Esophagus muscularis mucosa (tissue), 4 donors: ENCODE measurements at places on chromosomes 13 and 19. TPM values are rescaled to one million over a fixed set of nuclear protein-coding genes. Genes with fewer than 3 reads are reported as not detected.

DNA sequence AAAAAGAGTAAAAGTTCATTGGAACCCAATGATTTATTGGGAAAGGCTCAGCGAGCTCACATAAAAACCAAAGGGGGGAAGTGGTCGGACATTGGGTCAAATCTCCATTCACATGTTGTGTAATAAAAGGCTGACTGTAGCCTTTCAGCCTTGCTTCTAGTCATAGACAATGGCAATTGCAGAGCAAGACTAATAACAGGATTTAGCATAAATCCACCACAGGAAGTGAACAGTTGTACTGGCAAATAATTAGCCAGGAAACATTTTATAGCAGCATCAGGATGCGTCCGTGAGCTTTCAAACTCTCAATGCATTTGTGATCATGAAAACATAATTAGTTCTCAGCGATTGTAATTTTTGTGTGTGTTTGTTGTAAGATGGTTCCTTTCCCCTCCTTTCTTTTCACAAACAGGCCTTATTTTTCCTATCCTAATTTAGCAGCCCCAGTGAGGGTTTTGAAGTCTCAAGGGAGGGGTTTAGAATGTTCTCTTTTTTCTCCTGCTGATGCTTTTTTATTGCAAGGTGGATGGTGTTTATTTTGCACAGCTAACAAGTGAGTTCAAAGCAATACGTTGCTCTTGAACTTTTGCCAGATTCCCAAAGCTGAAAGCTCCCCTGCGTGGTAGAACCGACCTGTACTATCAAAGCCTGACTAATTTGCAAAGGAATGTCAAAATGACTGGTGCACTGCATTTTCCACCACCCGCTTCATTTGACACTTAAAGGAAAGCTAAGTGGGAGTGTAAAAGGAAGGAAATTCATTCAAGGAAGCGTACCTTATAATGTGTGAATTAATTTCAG, 105.6 kb downstream of the SPRY2 start:
- peaks cover 13% of the 10 kb centered on the region for H3K4me1 ChIP-seq
- H3K27ac ChIP-seq, result no peak overlapping the region
- H3K27me3 ChIP-seq, result no peaks in the 10 kb centered on the region
- H3K36me3 ChIP-seq, result no peaks in the 10 kb centered on the region
- H3K4me3 ChIP-seq, result no peak overlapping the region
- DNase-seq, result no peak

DNA sequence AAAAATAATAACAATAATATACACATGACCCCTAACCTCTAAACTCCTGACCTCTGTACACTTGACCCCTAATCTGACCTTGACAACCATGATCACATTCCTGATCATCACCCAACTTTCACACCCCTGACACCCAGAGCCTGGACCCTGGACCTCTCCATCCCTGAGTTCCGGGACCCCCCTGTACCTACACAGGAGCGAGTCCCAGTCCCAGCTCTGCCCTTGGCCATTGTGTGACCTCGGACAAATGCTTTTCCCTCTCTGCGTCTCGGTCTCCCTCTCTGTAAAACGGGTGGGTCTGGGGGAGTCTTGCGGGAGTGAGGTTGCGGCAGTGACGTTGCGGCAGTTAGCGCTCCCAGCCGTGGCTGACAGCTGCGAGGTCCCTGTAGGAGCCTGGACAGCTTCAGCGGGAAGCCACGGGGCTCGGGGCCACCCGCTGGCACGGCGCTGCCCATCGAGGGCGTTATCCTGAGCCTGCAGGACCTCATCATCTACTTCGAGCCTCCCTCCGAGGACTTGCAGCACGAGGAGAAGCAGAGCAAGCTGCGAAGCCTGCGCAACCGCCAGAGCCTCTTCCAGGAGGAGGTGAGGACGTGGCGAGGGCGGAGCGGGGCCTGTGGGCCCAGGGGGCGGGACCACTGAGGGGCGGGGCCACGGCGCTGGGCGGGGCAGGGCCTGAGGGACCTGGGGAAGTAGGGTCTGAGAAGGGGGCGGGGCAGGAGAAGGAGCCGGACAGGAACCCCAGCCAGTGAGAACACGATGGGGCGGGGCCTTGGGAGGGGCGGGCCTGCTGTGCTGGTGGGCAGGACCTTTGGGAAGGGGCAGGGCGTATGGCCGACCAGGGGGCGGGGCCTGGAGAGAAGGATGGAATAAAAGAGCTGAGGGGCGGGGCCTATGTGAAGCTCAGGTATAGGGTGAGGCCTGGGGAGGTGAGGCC, 19.2 kb downstream of the RYR1 start:
- no peaks in the 10 kb centered on the region for H3K36me3 ChIP-seq
- H3K4me3 ChIP-seq, result no peak overlapping the region
- H3K27ac ChIP-seq, result no peak overlapping the region
- no peak for DNase-seq
- no peaks in the 10 kb centered on the region for H3K4me1 ChIP-seq
- H3K27me3 ChIP-seq, result no peaks in the 10 kb centered on the region

- no peak overlapping the region for H3K4me3 ChIP-seq
- H3K27ac ChIP-seq, result no peak overlapping the region
- DNase-seq, result no peak
Observed at GRCh38 chr13:45368571-45368970, 27.6 kb upstream of the TPT1 start.

- peak overlapping the region; percentile 67 for H3K4me3 ChIP-seq
- H3K27ac ChIP-seq, result peak overlapping the region; percentile 85
- no peak for DNase-seq
- H3K36me3 ChIP-seq, result peaks cover 56% of the 10 kb centered on the region
Observed at GRCh38 chr19:35741203-35741515, 1.1 kb downstream of the IGFLR1 start.

- H3K4me1 ChIP-seq, result peaks cover 19% of the 10 kb centered on the region
- no peaks in the 10 kb centered on the region for H3K36me3 ChIP-seq
- DNase-seq, result no peak
Observed at GRCh38 chr19:58355215-58355796, 2.0 kb upstream of the A1BG start.

GRCh38 chr19:18499055-18499775, 22.7 kb downstream of the ELL start:
- no peak for DNase-seq
- H3K27ac ChIP-seq, result peak overlapping the region; percentile 68
- no peak overlapping the region for H3K4me3 ChIP-seq
- H3K27me3 ChIP-seq, result no peaks in the 10 kb centered on the region
- H3K4me1 ChIP-seq, result peaks cover 99% of the 10 kb centered on the region

GRCh38 chr13:32956595-32956933, 59.7 kb upstream of the KL start:
- DNase-seq, result no peak
- H3K27me3 ChIP-seq, result no peaks in the 10 kb centered on the region
- H3K36me3 ChIP-seq, result no peaks in the 10 kb centered on the region
- no peak overlapping the region for H3K4me3 ChIP-seq
- H3K27ac ChIP-seq, result no peak overlapping the region
- no peaks in the 10 kb centered on the region for H3K4me1 ChIP-seq

DNA sequence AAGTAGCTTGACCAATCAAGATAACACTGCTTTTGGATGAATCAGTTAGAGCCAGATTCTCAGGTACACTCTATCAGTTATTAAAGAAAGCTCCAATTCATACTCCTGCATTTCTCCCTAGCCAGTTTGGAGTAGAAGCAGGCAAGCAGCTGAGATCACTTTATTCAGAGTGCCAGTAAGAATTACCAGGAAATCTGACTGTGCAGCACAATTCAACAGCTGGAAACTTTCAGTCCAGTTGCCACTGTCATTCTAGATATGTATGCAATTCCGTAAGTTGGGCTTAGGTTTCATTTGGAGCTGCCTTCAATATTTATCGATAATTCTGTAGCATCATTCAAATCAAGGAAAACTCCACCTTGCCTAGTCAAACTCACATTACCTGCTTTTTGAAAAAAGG, 2625.6 kb upstream of the PCDH20 start:
- DNase-seq, result no peak
- no peaks in the 10 kb centered on the region for H3K27me3 ChIP-seq
- H3K27ac ChIP-seq, result no peak overlapping the region
- H3K4me1 ChIP-seq, result no peaks in the 10 kb centered on the region
- no peaks in the 10 kb centered on the region for H3K36me3 ChIP-seq
- no peak overlapping the region for H3K4me3 ChIP-seq

GRCh38 chr13:114033541-114034315, 59.9 kb upstream of the C13orf46 start:
- H3K27ac ChIP-seq, result peak overlapping the region; percentile 66
- H3K4me1 ChIP-seq, result peaks cover 23% of the 10 kb centered on the region
- H3K36me3 ChIP-seq, result peaks cover 5% of the 10 kb centered on the region

DNA sequence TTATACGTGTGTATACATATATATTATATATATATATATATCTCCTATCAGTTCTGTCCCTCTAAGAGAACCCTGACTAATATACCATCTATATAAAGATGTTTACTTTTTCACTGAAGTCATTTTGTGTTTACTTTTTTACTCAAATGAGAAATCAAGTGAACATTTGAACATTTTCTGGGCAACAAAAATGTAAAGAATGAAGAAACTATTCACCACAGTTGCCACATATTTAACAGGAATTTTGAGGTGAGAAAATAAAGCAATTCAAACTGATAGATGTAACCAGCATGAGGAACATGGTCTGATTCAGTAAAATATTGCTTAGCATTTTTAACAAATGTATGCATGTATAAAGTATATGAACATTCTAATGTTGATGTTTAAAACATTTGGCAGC, 299.2 kb upstream of the KLHL1 start:
- no peaks in the 10 kb centered on the region for H3K27me3 ChIP-seq
- no peak overlapping the region for H3K27ac ChIP-seq
- H3K36me3 ChIP-seq, result no peaks in the 10 kb centered on the region
- DNase-seq, result no peak
- H3K4me1 ChIP-seq, result no peaks in the 10 kb centered on the region

The C19orf53 gene
- 168 TPM for total RNA-seq

The KLK1 gene
- not detected for total RNA-seq

The SLC10A2 gene
- not detected for total RNA-seq

The FGF22 gene
- total RNA-seq, result 0.50 TPM
